ENCODE measurements at places on chromosomes 5 and 9. TPM values are rescaled to one million over a fixed set of nuclear protein-coding genes. Genes with fewer than 3 reads are reported as not detected.

The OR1J2 gene
- polyA plus RNA-seq: not detected

The ABO gene
- polyA plus RNA-seq: 0.93 TPM

The PCDHGA3 gene
- not detected for polyA plus RNA-seq

The MLANA gene
- polyA plus RNA-seq: not detected

The PLPPR1 gene
- not detected for polyA plus RNA-seq

The TOR4A gene
- 3.7 TPM for polyA plus RNA-seq

The IL5 gene
- polyA plus RNA-seq: not detected

The ENTPD2 gene
- polyA plus RNA-seq: not detected

The ECM2 gene
- not detected for polyA plus RNA-seq

The GCNT1 gene
- 135 TPM for polyA plus RNA-seq

The ACOT12 gene
- polyA plus RNA-seq: not detected

The CNTNAP3B gene
- not detected for polyA plus RNA-seq

The LRRC19 gene
- polyA plus RNA-seq: 0.27 TPM

The SH2D3C gene
- 29.8 TPM for polyA plus RNA-seq

The SPEF2 gene
- polyA plus RNA-seq: 2.1 TPM

The IFNA4 gene
- polyA plus RNA-seq: not detected

The SLC22A4 gene
- polyA plus RNA-seq: not detected

The RPL7A gene
- 1,084 TPM for polyA plus RNA-seq

The WDR38 gene
- not detected for polyA plus RNA-seq

The PKD2L2 gene
- 0.47 TPM for polyA plus RNA-seq

The PCDHAC2 gene
- not detected for polyA plus RNA-seq

The KLHL3 gene
- polyA plus RNA-seq: 1.4 TPM

The NRG2 gene
- 0.21 TPM for polyA plus RNA-seq

The TRAF1 gene
- polyA plus RNA-seq: 0.34 TPM

The SOHLH1 gene
- not detected for polyA plus RNA-seq

The SCAI gene
- 2.6 TPM for polyA plus RNA-seq

Data from naive B cell (primary cell).